ENCODE measurements at places on chromosomes 16 and 17. TPM values are rescaled to one million over a fixed set of nuclear protein-coding genes. Genes with fewer than 3 reads are reported as not detected.

GRCh38 chr17:2724784-2725164, 13.2 kb upstream of the CLUH start:
- DNase-seq: no peak

DNA sequence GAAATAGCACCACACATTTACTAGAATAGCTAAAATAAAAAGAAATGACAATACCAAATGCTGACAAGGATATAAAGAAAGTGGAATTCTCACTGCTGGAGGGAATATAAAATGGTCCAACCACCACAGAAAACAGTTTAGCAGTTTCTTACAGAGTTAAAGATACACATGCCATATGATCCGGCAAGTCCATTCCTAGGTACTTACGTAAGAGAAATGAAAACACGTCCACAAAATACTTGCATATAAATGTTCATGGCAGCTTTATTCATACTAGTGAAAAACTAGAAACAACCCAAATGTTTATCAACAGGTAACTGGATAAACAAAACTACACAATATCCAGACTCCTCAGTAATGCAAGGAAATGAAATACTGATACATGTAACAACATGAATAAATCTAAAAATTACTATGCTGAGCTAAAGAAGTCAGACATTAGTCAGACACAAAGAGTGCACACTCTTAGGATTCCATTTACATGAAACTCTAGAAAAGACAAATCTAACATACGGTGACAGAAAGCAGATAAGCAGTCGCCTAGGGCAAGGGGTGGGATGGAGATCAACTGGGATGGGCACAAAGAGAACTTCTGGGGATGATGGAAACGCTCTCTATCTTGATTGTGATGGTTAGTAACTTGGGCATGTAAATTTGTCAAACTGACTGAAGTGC, 76.4 kb downstream of the SMG6 start:
- peak; percentile 41 for DNase-seq

DNA sequence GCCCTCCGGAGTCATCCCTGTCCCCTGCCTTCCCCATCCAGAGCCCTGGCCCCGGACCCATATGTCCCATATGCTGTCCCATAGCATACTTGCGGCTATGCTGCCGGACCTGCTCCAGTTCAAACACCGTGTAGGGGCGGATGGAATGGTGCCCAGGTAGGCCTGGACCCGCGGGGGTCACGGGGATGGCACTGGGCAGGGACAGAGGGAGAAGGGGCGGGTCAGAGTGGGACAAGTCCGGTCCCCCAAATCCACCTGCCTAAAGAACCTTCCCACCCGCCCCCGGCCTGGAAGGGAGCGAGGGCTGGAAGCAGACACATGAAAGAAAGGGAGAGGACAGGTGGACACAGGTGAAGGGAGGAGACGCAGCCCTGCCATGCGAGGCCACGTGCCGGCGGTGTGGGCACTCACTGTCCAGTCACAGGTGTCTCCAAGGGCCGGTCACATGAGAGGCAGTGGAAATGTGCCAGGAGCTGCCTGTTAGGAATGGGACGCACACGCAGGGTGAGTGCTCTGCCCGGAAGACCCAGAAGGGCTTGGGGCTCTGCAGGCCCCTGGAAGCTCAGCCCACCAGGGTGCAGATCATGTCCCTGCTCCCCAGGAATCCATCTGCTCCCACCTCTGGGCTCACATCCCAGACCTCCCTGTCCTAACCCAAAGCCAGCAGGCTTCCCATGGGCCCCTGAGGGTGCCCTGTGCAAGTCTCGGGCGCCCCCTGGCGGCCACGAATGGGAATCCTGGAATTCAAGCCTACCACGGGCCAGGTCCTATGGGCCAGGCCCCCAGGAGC, 14.0 kb downstream of the UBALD2 start:
- peak; percentile 99 for DNase-seq

DNA sequence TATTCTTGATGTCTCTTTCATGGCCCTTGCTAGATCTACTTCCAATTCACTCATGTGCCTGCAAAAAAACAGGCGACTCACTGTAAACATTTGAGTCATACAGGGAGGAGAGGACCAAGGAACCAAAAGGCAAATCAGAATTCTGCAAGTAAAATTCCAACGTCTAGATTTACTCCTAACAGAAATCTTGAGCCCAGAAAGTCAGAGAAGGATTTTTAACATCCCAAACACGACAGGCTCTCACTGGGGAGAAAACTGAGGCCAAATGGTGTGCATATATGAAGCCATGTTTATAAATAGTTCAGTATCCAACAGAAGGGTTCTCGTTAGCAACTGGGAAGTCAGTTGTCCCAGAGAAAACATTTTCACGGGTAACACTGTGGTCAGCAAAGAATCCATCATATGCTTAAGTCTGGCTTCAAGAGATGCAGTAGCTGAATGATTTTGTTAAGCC, 40.1 kb downstream of the LITAF start:
- no peak for DNase-seq

- DNase-seq: no peak
Measured at GRCh38 chr16:61364990-61365389, 671.2 kb downstream of the CDH8 start.

GRCh38 chr17:35129154-35129972, 7.9 kb downstream of the FNDC8 start:
- no peak for DNase-seq

GRCh38 chr16:19707569-19708295, 10.3 kb downstream of the KNOP1 start:
- no peak for DNase-seq

DNA sequence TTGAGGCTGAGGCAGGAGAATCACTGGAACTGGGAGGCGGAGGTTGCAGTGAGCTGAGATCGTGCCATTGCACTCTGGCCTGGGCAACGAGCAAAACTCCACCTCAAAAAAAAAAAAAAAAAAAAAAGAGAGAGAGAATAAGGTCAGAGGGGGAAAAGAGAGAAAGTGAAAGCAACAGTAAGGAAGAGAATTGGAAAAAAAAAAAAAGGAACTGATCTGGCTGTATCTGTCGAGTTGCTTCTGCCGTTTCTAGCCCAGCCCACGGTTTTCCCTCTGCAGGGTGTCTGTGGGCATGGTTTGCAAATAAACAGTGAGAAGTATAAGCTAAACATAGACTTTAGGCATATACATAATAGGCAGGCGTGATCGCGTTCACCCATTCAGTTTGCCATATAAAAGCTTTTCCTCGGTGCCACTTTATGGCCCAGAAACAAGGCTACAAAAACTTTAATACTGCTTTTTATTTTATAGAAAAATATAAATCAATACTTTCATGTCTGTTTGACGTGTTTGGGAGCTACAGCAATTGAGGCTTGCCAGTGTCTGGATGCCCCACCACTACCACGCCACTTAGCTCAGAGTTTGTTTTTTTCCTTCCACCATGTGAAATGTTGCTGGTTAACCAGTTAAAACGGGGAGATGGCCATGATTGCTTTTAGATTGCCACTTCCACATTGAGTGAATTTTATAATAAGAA, 436.7 kb downstream of the MAF start:
- no peak for DNase-seq

The ZFHX3 gene
- polyA plus RNA-seq: 2.0 TPM

The CHRNE gene
- polyA plus RNA-seq: 0.54 TPM

The CACNB1 gene
- polyA plus RNA-seq: 7.4 TPM

The SERPINF2 gene
- 0.26 TPM for polyA plus RNA-seq

All from SK-N-SH (cell line).